Germinal center (tissue), 1 donor: ENCODE measurements at places on chromosomes 11 and 22.
A peak's percentile ranks its signal among the peaks of the same experiment; 100 is the strongest.

- no peak for DNase-seq
Measured at GRCh38 chr11:91136631-91137030, 913.8 kb upstream of the CHORDC1 start.

- DNase-seq = no peak
Measured at GRCh38 chr11:110301577-110301976, 5.2 kb upstream of the RDX start.

- DNase-seq = peak; percentile 61
Measured at GRCh38 chr11:101915791-101916291, 481 bp downstream of the ANGPTL5 start.

DNA sequence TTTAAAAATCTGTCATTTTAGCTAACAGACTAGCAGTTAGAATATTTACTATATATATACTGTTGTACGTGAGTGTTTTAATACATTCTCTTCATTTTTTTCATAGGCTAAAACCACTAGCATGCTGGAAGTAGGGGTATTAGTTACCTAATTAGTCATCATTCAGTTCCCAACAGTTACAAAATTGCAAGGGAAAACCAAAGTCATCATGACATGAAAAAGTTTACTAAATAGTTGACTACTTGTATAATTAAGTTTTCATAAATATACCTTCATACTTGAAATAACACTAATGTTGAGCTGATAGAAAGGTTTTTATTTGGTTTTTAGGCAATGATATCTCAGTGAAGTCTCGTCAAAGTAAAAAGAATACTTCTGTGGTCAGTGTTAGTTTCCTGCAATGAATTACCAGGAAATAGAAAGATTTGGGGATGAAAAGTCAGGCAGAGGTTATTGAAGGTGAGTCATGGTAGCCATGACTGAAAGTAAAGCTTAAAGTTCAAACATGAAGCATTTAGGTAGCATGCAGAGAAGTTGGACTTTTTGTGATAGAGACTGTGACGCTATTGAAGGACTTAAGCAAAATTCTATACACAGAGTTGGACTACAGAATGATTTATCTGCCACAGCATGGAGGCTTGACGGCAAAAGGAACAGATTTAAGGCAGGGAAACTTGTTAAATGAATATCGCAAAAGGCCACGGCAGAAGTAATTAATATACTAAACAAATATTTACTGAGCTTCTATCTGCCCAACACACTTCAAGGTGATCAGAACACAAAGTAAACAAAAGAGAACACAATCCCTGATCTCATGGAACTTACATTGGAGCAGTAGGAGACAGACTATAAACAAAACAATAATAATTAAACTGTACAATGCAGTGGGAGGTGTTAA lies 828.1 kb upstream of the FAT3 start:
- no peak for DNase-seq

DNA sequence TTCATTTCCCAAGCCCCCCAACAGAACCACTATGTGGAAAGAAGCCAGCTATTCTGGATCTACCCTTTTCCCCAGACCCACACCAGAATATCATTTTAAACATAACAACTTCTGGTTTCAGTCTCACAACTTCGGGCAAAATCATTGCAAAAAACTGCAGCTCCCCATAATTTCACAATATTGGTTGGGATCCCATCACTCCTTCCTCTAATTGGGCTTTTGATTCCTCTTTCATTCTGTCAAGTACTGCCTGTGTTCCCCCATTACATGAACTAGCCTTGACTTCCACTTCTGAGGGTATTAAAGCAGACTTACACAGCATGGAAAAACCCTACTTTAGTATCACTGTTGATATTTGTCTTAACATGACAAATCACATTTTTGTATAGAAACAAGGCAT lies 4.1 kb upstream of the APOL3 start:
- DNase-seq = no peak

- DNase-seq = no peak
Measured at GRCh38 chr11:64450168-64450560, 91.2 kb downstream of the RPS6KA4 start.

- no peak for DNase-seq
Measured at GRCh38 chr22:45518136-45518535, 15.5 kb downstream of the FBLN1 start.

DNA sequence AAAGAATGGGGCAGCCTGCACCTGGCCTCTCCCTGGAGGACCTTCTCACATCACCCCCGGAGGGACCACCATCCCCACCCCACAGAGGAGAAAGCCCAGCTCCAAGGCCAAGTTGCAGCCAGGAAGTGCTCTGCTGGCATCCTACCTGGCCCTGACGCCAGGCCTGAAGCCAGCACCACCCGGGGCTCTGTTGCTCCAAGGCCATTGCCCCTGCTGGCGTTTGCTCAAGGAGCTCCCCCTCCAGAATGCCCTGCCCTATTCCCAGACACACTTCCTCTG lies 10.2 kb downstream of the RTN4R start:
- no peak for DNase-seq

DNA sequence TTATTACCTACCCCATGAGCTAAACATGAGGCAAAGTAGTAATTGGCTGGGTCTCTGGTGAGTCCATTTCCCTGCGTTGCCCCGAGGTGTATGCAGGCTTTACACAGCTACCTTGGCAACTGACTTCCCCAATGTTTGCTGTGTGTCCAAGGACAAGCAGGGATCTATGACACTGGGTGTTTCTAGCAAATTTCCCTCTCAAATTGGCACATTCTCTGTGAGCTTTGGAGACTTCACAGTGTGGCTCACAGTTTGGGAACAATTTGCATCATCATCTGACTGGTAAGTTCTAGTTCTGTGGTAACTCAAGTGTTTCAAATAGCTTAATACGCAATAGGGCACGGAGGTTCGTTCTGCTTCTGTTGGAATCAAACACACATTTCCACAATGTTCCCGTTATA lies 12.5 kb downstream of the NNMT start:
- DNase-seq = no peak
